ENCODE measurements at places on chromosomes 5 and 9.

- no peak for DNase-seq
Measured at GRCh38 chr9:83472764-83473163, 65.4 kb downstream of the FRMD3 start.

DNA sequence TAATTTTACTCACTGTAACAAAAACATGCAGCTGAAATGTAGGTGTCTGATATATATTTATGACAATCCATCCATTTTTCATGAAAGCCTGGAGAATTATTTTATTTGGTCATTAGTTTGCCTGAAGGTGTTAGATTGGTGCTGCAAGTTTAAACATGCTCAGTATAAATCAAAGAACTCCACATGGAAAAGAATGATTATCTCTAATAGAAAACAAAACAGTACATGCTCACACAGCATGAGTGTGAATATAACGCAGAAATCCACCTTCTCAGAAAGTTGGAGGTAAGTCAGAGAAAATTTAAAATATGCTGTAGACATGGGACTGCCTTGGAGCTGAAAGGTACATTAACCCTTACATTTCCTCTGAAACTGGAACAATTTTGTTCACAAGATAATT is 165.5 kb upstream of the RGS7BP start:
- DNase-seq: no peak

DNA sequence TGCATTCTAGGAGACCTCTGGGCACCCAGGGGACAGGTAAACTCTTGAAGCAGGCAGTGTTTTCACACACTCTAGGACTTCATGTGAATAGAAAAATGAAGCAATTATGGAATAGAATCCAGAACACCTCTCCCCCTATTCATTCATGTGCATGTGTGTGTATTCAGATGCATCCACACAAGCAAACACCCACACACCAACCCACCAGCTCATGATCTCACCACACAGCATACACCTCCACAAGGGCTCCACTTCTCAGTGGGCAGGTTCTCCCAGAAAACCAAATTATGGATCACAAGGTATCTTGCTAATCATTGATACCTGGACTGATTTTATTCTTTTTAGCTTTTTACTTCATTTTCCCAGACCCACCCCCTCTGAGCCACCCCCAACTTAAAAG is 21.2 kb upstream of the HSD17B3 start:
- DNase-seq: no peak

GRCh38 chr9:70954596-70955143 is 166.8 kb downstream of the TRPM3 start:
- no peak for DNase-seq

DNA sequence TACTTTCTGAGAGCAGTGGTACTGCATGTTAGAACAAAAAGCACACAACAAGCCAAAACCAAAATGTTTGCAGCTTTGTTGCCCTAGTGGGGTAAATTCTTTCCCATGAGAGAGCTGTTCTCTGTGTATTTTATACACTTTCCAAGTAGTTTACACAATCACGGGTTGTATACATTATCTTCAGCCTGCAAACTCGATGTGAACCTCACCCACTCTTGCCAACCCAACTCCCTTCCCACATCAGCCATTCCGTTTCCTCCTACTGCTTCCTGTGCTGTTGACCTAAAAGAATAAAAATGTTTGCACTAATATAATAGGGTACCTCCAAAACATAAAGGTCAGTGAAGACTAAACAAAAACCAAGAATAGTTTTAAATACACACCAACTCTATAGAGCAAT is 47.0 kb downstream of the IQGAP2 start:
- DNase-seq: no peak

DNA sequence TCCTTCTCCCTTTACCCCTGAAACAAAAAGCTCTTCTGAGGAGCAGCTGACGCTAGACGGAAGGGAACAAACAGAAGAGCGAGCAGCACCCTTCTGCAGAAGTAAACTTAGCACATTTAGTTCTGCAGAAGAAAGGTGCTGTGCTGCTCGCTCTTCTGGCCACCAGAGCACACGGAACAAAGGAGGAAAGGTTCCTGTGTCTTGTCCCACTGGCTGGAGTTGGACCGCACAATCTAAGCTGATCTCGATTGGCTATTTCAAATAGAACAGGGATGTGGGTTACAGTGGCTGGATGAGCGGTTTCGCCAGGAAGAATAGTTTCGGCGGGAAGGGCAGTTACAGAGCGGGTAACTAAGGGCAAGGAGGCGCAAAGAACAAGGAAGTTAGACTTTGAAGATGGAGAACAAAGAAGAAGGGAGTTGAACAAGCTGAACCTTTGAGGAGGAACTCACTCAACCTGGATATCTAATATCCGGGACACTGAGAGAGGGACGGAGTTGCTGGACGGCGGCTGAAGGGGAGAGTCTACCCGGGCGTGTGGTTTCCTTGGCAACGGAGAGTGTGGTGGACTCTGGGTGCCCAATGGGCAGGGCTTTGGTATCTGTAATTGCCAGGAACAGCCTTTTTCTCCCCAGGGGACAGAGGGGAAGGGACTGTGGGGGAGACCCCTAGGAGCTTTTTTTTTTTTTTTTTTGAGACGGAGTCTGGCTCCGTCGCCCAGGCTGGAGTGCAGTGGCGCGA is 7.1 kb downstream of the GTF3C5 start:
- no peak for DNase-seq

DNA sequence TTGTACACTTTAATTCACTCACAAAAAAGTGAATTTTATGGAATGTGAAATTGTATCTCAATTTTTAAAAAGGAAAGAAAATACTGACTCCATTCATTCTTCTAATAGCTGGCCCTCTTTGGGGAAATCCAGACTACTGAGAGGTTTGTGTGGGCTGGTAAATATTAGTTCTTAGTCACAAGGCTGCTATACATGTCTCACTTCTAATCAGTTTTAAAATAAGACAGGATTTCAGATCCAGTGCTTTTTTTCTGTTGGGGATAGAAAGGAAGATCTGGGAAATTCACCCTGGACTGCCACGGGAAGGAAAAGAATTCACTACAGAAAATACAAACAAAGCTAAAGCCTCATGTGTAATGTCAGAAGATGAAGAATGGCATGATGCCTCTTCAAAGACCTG is 32.7 kb upstream of the ADAMTSL1 start:
- no peak for DNase-seq

GRCh38 chr9:116868201-116868600 is 181.1 kb downstream of the TRIM32 start:
- no peak for DNase-seq

DNA sequence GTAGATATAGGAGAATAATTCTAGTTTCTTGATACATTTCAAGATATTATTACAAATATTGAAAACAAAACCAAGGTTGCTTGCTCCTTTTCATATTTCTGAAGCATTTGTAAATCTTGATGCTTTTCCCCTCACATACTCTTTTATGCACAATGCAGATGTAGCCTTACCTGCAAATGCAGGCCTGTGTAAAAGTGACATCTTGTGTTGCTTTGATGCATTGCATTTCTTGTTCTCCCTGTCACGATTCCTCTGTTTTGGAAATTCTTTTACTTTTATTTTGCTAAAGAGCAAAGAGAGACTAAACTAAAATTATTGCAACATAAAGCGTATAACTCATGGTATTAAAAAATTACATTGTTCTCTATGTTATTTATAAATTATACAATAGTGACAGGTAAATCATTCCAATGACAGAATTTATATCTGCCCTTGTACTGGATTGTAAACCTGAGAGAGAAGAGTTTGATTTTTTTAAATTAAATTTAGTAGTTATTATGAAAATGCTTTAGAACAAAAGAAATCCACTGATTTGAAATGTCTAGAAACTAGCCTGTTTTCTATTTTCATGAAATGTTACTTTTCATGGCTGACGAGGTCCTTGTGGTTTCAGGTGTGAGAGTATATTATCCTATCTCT is 970.0 kb downstream of the MAT2B start:
- DNase-seq: no peak

- no peak for DNase-seq
Measured at GRCh38 chr5:131563434-131564228, 71.4 kb downstream of the RAPGEF6 start.

GRCh38 chr5:164501344-164501743 is 995.9 kb downstream of the MAT2B start:
- DNase-seq: no peak

DNA sequence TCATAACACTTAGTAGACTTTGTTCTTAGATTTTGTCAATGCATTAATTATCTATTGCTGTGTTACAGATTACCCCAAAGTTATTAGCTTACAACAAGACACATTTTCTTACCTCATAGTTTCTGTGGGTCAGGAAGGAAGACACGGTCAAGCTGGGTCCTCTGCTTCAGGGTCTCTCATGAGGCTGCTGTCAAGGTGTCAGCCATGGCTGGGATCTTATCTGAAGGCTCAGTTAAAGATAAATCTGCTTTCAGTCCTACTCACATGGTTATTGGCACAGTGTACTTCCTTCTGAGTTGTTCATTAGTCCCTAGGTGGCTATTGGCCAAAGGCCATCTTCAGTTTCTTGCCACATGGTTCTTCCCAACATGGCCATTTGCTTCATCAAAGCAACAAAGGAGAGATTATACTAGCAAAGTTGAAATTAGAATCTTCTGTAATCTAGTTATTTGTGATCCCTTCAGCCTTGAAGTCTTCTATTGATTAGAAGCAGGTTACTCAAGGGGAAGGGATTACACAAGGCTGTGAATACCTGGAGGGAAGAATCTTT is 25.2 kb downstream of the TDRD7 start:
- DNase-seq: no peak

GRCh38 chr9:126971261-126971660 is 56.7 kb downstream of the RALGPS1 start:
- no peak for DNase-seq
